ENCODE measurements at places on chromosomes 3 and 15.

DNA sequence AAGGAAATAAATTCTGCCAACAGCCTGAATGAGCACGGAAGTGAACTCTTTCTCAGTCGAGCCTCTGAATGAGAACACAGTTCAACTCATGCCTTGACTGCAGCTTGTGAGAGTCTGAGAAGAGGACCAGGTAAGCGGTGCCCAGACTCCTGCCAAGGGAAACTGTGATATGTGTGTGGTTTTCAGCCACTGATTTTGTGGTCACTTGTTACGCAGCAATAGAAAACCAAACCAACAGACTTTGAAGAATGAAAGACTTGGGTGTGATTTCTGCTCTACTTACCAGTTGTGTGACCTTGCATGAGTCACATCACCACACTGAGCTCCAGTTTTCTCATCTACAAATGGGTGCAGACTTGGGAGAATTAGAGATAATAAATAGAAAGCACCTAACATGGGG is 30.6 kb upstream of the FAM107A start:
- DNase-seq = no peak

GRCh38 chr3:72964633-72965032 is 32.0 kb upstream of the PPP4R2 start:
- no peak for DNase-seq

DNA sequence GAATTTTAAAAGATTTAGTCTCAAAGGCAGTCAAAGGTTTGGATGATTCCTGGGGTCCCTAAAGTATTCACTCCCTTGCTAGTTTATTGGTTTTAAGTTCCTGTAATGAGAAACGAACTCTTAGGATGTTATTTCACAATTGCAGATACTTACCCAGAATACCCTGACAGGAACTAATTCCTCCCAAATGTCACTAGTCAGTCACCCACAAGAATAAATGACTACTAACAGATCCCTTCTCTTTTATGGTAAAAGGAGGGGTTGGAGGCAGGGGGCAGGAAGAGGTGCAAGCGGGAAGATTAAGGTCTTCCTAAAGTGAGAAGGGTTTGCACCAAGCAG is 174.2 kb upstream of the SLC2A2 start:
- DNase-seq = no peak

GRCh38 chr3:25384471-25384870 is 43.6 kb upstream of the RARB start:
- DNase-seq = no peak

DNA sequence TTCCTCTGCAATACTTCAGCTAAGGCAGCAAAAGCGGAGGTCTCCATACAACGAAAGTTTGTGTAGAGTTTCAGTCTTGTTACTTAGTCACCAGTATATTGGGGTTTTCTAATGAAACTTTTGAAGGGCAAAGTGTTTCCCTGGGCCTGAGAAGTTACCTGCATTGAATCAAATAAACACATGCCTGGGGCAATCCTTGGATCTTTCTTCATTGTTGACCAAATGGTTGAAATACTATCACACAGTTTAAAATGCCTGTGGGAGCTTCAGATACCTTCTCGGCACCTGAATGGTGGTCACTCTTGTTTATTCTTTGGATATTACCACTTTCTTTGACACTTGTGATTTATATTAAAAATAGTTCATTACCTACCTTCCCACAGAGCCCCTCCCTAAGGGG is 988 bp upstream of the CHSY1 start:
- DNase-seq = no peak

GRCh38 chr15:63046917-63047760 is 4.6 kb downstream of the TPM1 start:
- no peak for DNase-seq

Measured in GM04504 (cell line).